ENCODE measurements at places on chromosomes 5 and 9.
A peak's percentile ranks its signal among the peaks of the same experiment; 100 is the strongest.

DNA sequence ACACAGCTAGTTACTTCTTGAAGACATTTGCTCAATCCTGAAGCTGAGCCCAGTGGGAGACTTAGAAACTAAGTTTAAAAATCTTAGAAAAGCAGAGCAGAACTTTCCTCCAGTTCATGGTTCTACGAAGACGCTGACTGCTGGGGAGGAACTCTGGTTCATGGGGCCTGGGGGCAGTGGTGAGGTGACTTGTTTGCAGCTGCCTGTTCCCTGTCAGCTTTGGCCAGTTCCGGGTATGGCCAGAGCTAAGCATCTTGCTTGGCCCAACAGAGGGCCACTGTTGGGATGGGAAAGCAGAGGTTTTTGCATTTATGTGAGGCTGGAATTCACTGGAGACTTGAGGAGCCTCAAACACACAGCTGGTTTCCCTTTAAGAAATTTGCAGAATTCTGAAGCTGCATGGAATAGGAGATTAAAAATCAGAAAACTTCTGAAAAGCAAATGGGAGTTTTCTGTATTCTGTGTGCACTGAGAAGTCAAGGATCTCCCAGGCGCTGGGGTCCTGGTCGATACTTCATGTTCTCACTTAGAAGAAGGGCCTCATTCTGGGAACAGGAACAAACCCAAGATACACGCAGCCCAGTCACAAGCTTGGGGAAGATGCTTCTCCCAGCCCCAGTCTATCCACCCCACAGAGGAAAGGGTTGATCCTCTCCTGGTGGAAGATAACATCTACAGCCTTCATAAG, 10.6 kb upstream of the HMHB1 start:
- DNase-seq, result no peak

DNA sequence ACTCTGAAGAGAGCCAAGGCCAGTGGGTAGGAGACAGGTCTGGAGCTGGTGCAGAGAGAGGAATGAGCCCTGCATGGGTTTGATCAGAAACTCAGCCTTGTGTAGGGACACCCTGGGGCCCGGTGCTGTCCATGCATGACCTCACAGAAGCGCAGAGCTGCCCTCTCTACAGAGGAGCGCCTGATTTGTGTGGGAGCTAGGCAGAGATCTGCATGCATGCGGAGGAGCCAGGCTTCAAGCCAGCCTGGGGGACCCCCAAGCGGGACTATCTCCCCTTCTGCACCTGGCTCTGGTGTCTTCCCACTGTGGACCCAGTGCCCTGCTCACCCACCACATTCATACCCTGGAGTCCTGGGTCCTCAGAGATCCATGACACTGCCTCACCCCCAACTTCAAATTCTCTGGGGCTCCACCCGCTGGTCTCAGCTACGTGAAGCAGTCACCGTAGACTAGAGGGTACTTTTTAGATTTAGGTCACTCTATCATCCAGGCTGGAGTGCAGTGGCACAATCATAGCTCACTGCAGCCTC, 2.6 kb upstream of the LCN2 start:
- no peak for DNase-seq

DNA sequence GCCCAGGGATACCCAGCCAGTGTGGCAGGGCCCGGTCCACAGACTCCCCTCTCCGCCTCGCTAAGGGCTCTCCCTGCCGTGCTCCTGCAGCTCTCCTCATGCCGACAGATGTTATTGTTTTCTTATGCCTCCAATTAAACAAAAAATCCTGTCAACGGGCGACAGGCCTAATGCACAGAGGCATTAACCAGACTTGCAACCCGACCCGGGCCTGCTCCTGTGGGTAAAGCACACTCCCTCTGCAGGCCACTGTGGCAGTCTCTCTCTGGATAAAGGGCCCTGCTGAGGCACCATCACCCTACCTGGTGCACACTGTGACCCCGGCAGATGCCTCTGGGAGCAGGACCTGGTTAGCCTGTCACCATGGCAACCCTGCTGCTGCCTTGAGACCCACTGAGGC, 27.5 kb upstream of the HAND1 start:
- DNase-seq, result no peak

- no peak for DNase-seq
These were observed 282.3 kb downstream of the TMEM167A start for GRCh38 chr5:82794876-82795275.

GRCh38 chr5:92703976-92704375, 877.0 kb downstream of the NR2F1-AS1 start:
- DNase-seq, result no peak

- DNase-seq, result no peak
These were observed 15.9 kb downstream of the MAN2A1 start for GRCh38 chr5:109705596-109705995.

- DNase-seq, result no peak
These were observed 135.2 kb downstream of the PTTG1 start for GRCh38 chr5:160556846-160557245.

- no peak for DNase-seq
These were observed 149.0 kb upstream of the PCA3 start for GRCh38 chr9:76615177-76615603.

GRCh38 chr9:14350754-14351153, 36.8 kb upstream of the NFIB start:
- no peak for DNase-seq

DNA sequence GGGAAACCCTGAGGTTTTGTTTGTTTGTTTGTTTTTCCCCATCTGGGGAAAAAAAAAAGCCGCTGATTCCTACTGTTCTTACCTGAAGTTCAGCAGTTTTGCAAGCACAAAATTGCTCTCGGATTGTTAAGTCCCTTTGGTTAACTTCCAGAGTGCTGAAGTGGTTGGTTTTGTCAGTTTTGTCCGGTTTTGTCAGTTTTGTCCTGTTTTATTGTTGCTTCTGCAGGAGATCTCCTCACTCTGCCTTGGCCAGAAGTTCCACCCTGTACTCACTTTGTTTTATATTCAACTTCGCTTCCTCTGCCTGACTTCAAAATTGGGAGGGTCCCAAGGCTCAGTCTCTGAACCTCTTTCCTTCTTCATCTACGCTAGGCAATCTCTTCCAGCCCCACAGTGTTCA, 14.4 kb downstream of the ZNF346 start:
- no peak for DNase-seq

- no peak for DNase-seq
These were observed 16.9 kb downstream of the PDGFRB start for GRCh38 chr5:150138551-150139265.

DNA sequence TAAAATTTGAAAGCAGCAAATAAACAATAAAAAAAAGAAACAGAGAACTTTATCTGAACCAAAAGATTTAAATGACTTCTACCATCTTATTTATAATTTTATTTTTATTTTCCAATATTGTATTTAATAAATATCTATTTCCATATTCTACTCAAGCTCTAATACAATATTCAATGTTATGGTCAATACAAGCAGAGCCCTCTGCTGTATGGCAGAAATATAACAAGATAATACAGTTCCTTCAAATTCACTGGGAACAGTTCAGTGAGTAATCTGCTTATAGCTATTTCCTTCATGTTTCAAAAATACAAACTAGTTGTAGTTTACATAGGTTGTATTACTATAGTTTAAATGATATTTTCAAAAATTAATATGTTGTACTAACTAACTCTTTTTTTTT, 332.7 kb downstream of the PRDM9 start:
- DNase-seq, result no peak

GRCh38 chr5:38451074-38451725, 105.2 kb downstream of the LIFR start:
- DNase-seq, result no peak

GRCh38 chr5:132000241-132000490, 11.3 kb downstream of the ACSL6 start:
- DNase-seq, result no peak

GRCh38 chr5:118208031-118208453, 780.3 kb downstream of the DTWD2 start:
- no peak for DNase-seq

- no peak for DNase-seq
These were observed 492.2 kb upstream of the ARRDC3 start for GRCh38 chr5:91875196-91875779.

GRCh38 chr9:105121861-105122430, 122.5 kb upstream of the SLC44A1 start:
- DNase-seq, result no peak

DNA sequence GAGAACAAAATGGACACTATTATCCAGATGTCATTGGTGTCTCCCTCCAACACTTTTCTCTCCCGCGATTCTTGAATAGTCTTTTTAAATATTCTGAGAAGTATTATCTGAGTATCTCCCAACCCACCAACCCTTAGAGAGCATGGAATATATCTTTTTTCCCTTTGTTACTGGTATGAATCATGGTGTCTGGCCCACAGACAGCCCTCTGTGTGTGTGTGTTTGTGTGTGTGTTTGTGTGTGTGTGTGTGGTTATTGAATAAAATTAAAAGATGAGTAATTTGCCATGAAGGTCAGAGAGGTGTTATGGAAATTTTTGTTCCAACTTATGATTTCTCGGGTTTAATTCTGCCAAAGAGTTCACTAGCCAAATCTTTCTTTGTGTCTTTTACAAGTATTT, 47.7 kb downstream of the CAMK4 start:
- DNase-seq, result no peak

- no peak for DNase-seq
These were observed 67.1 kb downstream of the ADAMTS12 start for GRCh38 chr5:33824516-33825195.

DNA sequence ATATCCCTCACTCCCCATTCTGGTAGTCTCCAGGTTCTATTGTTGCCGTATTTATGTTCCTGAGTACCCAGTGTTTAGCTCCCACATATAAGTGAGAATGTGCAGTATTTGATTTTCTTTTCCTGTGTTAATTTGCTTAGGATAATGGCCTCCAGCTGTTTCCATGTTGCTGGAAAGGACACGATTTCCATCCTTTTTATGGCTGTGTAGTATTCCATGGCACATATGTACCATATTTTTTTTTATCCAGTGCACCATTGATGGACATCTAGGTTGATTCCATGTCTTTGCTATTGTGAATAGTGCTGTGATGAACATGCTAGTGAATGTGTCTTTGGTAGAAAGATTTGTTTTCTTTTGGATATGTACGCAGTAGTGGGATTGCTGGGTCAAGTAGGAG, 98.2 kb downstream of the NNT start:
- DNase-seq, result no peak

GRCh38 chr5:131303537-131303936, 39.7 kb downstream of the CDC42SE2 start:
- DNase-seq, result no peak

DNA sequence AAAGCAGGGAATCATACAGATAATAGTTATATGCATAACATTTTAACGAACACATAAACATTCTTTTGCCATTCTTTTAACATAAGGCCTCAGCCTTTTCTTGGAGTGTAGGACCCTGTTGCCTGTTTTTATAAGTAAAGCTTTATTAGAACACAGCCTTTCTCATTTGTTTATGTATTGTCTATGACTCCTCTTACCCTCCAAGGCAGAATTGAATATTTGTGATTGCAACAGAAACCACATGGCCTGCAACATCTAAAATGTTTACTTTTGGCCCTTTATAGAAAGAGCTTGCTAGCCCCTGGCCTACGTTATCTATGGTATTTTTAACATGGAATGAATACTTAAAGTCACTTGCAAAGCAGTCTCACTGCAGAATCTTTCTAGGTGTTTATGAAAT, 2.6 kb downstream of the SLC31A1 start:
- no peak for DNase-seq

- no peak for DNase-seq
These were observed 226.2 kb upstream of the KLF4 start for GRCh38 chr9:107715740-107716139.

GRCh38 chr5:177403102-177403791, 2.8 kb upstream of the PFN3 start:
- DNase-seq, result no peak

DNA sequence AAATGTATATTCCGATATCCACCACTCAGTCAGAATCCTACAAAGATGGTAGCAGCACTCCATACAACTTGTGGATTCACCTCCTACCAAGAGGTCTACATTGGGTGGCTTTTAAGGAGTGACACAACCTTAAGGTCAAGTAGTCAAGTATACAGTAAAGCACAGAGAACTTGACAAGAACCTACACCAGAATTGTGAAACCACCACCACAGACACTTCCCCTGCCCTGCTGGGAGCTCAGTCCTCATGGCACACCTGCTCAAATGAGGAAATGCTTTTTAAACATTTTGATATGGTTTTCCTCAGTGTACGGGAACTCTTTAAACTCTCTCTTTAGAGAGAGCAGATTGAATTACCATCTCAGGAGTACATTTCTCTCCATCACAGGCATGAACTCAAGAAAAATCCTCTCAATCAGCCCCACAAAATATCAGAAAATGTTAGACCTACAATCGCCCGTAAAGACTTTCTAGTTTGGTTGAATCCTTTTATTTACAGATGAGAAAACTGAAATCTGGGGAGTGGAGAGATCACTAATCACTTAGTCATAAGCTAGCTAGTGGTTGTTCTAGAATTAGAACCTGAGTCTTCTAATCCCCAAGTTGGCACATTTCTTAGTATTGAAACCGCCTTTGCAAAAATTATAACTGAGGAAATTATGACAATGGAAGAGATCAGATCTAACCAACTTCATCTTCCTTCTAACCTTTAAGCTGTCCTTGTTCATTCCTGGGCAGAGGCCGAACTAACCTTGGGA, 38.5 kb upstream of the NR4A3 start:
- DNase-seq, result no peak

GRCh38 chr9:15422372-15423230, at the start of gene SNAPC3:
Gene SNAPC3 (plus strand): TSS chr9:15422876. CDS start chr9:15422880, 4 bp downstream.
- peak; percentile 82 for DNase-seq

DNA sequence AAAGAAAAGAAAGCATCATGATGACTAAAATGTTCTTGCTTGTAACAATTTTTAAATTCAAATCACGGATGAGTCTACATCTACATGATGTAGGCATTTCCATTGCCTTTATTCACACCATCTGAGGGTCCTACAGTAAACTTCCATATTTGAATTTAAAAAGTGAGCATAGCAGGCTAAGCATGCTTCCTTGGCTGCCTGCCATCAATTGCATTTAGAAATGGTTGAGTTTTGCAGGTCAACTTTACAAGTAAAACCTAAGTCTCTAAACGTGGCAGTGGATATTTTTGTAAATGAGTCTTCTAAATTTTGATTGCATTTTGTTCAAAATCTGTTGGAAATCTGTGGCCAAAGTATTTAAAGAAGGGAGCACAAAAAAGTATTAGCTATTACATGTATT, 136.5 kb upstream of the PTCH1 start:
- DNase-seq, result no peak

DNA sequence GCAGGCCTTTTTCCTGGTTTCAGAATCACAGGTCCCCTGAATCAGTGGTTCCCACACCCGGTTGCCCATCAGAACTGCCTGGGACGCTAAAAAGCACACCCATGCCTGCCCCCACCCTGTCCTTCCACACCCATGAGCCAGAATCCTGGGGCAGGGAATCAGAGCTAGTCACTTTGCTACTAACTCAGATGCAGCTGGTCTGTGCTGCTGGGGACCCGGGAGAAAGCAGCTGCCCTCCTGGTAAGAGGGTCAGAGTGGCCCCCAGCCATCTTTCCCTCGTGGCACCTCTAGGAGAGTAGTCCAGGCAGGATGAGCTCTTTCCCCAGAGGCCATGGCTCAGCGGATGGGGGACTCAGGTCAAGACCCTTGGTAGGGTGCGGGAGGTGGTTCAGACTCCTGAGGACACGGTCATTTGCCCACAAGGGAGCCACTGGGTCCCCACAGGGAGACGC, 11.3 kb upstream of the NUP214 start:
- DNase-seq, result no peak

- DNase-seq, result no peak
These were observed 5.5 kb upstream of the FIBCD1 start for GRCh38 chr9:130944510-130945058.

Measured in stimulated activated CD4-positive, alpha-beta T cell treated with anti-CD3 and anti-CD28 coated beads, Interleukin-1b, Interleukin-23, amount 100 ng/mL, for 1 hour (primary cell).